ENCODE measurements at places on chromosomes 5 and 9. TPM values are rescaled to one million over a fixed set of nuclear protein-coding genes. Genes with fewer than 3 reads are reported as not detected.

Gene IL17B
- not detected for total RNA-seq

DNA sequence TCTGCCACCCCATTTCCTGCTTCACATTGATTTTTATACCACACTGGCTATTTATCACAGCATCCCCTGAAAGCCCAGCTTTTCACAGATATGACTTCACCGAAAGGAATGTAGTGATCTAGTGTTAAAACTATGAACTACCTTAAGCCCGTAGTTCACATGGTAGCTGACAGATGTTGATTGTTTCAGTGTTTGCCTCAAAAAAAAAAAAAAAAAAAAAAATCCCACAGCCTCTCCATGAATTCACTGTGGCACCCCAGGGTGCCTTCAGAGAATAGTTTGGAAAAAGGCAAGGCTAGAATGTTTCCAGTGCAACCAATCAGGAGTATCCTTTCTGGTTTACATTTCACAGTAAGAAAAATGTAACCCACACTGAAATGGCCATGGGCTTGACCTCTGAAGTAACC is 37.1 kb downstream of the GLIS3 start:
- peak; percentile 91 for DNase-seq

Gene TRIM7
- 1.5 TPM for total RNA-seq

Gene IQGAP2
- 0.17 TPM for total RNA-seq

DNA sequence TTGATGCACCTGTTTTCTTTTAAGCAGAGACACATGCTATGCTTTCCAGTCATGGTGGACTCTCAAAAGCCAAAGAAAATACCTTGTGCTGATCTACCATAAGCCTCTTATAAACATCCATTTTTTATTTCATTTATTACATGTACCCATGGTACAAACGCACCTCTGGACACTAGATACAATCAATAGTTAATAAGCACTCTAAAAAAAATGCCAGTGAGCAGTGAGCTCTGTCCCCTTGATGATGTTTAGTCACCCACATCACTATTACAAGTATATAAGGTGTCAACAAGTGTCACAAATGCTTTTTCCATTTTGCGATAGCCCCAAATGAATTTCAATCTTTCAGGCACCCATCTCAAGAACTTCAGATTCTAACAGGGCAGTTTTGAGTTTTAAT is 5.9 kb downstream of the KLF4 start:
- no peak for DNase-seq

- DNase-seq: no peak
Measured at GRCh38 chr5:135991429-135991828, 36.6 kb upstream of the LECT2 start.

- DNase-seq: no peak
Measured at GRCh38 chr5:180589771-180590542, 1.3 kb downstream of the SCGB3A1 start.

GRCh38 chr9:77819657-77820056 is 171.5 kb upstream of the GNA14 start:
- no peak for DNase-seq

Gene FAM151B
- total RNA-seq: 3.1 TPM

DNA sequence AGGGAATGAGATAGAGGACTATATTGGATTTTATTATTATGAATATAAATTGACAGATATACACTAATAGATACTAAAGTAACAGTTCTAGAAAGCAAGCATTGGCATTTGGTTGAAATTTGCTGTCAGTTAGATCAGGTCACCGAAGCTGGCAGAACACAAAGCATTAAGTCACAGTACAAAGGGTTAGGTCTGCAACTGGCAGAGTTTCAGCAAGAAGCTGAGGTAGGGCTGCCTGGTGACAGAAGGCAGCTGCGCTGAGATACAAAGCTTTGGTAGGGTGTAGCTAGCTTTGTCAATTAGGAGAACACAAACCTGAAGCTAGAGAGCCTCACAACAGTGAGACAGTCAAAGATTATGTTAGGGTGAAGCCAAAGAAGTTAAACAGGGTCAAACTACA is 6.3 kb upstream of the CSNK1G3 start:
- DNase-seq: no peak

Gene PAEP
- not detected for total RNA-seq

GRCh38 chr5:59390074-59390659 is 503.4 kb downstream of the PDE4D start:
- DNase-seq: peak; percentile 18

Gene C9orf152
- not detected for total RNA-seq

Gene ZNF608
- total RNA-seq: 9.0 TPM

GRCh38 chr5:122355324-122355723 is 43.3 kb downstream of the SNCAIP start:
- DNase-seq: no peak

Gene NTMT1
- 24.3 TPM for total RNA-seq

DNA sequence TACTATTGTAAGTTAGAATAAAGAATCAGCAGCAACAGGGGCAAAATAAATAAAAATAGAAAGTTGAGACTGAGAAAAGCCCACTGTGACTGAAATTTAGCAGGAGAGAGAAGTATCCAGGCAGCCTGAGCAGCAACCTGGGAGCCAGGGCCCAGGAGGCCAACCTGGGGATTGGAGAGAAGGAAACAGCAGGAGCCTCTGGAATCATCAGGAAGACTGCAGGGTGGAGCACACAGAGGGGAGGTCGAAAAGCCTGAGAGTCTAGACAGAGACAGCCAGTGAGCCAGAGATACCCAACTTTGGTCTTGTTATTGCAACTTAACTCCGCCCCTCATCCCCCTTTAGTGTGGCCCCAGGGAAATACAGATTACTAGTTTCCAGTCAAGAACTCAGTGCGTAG is 98.6 kb downstream of the SLC1A3 start:
- no peak for DNase-seq

DNA sequence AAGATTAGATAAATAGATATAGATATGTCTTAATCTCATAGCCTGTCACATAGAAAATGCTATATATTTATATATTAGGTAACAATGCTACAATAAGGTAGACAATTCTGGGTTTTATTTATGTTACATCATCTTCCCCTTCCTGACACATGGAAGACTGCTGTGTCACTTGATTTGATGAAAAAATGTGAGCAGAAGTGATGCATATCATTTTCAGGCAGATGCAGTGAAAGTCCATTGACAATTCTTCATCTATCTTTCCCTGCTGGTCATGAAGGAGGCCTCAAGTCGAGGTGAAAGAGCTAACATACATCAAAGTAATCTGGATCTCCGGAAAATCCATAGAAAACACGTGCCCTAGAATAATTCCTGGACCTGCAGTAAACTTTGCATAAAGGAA is 57.8 kb upstream of the CHD1 start:
- DNase-seq: no peak

DNA sequence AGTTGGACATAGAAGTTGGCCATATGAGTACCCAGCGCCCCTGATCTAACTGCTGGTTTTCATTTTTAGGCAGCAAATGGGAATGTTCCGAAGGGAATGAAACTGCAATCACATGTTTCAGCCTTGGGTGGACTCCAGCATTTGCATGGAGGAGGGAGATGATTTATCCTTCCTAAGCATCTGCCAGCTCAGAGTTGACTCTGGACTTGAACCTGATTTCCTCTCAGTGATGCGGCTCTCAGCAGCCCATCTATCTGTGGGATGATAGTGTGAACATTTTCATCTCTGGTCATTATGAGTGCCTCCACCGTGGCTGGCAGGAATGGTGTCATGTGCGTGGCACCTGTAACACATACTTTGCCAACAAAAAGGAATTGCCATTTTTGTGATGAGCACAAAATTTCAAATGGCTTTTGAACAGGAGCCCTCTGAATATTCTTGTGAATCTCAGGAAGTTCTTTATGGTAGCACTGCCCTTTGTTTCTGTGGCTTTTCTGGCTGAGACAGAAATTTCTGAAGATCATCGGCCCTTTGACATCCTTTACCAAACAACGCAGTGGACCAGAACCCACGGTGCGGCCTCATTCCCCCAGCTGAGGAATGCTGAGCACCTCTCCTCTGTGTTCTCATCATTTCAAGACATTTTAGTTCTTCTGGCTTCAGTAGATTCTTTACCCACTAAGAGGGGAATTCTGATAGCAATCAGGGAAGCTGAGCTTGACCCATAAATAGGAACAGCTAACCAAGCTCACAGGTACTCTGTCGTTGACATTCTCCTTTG is 28.5 kb downstream of the FUBP3 start:
- DNase-seq: peak; percentile 4

Gene MORN5
- total RNA-seq: not detected

DNA sequence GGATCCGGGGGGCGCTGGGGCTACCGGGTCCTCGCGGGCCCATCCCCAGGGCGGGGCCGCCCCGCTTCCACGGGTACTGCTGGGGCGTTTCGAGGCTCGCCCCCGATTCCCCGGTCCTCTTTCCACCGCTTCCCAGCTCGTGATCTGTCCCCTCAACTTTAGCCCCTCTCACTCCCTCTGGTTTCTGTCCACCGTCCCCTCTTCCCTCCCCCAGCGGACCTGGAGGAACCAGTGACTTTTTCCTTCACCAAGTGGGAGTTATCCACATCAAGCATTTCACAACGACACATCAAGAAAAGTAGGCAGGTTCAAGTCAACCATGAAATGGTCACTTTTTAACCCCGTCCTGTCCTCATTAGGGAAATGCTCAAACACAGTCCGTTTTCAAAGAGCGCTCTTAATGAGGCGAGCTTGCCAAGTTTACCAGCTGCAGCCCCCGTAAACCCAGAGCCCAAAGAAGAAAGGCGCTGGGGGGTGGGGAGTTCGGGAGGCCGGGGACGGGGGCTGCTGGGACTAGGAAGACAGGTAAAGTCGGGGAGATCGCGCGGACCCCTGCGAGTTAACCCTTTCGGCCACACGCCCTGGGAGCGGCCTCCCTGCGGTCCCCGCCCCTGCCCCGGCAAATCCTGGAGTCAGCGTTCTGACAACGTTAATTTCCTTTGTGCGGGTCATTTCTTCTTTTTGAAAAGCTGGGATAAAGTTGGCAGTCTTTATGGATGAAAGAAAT is 2.1 kb upstream of the NFIB start:
- peak; percentile 37 for DNase-seq

DNA sequence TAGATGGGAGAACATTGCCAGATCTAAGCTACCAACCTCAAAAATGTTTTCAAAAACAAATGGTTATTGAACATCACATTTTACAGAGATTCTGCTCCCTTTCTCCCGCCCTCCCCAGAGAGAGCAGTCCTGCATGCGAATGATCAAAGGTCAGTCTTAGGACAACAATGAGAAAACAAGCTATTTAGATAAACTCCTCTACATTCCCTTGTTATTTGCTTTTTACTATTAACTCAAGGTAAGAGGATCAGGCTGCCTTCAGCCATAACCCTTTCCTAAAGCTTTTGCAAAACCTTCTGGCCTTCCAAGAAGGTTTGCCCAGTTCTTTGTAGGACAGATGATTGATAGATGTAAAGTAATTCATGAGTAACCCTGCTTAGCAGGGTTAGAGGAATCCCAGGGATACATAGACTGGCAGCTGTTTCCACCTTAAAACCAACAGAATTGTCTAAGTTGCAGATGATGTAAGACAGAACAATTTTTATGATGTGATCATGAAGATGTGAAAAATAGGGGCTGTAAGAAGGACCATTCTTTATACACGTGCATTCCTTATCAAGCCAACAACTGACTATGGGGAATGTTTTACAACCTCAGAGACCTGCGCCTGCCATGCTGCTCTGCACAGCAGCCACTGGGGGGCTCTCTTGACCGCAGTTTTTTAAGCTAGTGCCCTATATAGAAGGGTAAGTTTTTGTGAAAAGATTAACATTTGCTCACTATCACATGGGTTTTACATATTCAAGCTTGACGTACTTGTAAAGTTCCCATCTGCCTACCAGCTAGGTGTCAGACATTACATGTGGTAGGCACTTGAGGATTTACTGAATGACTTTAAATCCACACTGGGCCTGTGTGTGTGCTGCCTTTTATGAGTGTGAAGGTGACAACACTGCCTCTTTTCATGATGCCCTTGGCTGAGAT is 2.3 kb upstream of the ZNF782 start:
- peak; percentile 75 for DNase-seq
